SW480 (cell line): ENCODE measurements at places on chromosomes 2 and 18.

DNA sequence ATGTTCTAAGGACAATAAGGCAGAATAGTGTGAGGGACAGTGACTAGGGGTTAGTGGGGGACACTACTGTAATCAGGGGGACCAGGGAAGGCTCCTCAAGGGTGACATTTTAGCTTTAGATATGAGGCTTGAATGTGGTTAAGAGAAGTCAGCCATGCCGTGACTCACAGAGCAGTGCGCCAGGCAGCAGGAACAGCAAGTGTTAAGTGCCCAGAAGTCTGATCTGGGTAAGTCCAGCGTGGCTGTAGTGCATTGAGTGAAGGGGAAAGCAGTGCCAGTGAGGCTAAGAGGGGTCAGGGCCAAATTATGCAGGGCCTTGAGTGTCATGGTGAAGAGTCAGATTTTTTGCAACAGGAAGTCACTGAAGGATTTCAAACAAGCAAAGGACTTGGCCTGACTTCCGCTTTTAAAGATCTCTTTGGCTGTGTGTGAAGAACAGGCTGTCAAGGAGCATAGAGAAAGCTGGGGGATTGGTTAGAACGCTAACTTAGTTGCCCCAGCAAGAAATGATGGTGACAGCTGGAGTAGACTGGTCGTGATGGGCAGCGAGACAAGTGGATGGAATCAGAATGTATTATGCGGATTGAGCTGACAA lies 151.5 kb downstream of the MSH2 start:
- DNase-seq = no peak

DNA sequence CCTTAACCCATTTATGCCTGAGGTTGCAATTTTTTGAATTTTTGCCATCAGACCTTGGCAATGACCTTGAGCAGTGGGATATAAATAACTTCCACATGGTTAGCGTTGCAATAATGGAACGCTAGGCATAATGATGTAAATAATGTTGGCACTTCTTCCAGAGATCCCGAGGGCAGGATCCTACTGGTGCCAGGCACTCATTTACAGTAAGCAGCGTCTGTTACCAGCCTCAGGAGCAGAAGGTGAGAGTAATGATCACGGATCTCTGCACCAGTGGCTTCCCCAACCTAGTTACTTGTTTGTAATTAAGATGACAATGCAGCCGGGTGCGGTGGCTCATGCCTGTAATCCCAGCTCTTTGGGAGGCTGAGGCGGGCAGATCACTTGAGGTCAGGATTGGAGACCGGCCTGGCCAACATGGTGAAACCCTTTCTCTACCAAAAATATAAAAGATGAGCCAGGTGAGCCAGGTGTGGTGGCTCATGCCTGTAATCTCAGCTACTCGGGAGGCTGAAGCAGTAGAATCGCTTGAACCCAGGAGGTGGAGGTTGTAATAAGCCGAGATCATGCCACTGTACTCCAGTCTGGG lies 41.9 kb downstream of the CPO start:
- DNase-seq = no peak

- no peak for DNase-seq
Measured at GRCh38 chr2:120862201-120863060, 126.8 kb downstream of the GLI2 start.

- no peak for DNase-seq
Measured at GRCh38 chr2:219727771-219728429, 100.5 kb downstream of the SLC4A3 start.

- no peak for DNase-seq
Measured at GRCh38 chr2:98944775-98945174, 8.8 kb upstream of the CRACDL start.

DNA sequence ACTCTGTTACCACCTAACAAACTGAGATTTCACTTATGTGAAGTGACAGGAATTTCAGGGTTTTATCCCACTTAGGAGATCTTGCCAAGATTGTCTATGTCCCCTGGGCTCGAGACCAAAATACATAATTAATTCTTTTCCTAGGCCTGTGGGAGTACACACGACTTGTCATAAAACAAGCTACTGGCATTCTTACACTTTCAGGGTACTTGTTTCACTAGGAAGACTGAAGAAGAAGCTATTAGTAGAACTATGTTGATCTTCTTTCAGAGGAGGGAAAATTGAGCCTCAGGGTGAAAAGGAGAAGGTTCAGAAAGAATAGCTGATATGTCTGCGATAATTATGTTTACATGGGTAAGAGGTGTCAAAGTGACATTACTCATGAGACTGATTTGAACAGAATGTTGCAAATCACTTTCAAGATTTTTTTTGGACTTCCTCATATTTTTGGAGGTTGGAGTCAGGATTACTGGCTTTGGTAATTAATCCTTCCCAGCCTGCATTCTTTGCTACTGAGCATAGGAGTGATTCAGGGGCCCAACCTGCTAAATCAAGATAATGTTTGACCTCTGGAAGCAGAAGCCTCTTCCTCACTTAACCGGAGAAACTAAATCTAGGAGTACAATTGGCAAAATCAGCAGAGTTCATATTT lies 240.0 kb upstream of the NT5C1B start:
- no peak for DNase-seq

DNA sequence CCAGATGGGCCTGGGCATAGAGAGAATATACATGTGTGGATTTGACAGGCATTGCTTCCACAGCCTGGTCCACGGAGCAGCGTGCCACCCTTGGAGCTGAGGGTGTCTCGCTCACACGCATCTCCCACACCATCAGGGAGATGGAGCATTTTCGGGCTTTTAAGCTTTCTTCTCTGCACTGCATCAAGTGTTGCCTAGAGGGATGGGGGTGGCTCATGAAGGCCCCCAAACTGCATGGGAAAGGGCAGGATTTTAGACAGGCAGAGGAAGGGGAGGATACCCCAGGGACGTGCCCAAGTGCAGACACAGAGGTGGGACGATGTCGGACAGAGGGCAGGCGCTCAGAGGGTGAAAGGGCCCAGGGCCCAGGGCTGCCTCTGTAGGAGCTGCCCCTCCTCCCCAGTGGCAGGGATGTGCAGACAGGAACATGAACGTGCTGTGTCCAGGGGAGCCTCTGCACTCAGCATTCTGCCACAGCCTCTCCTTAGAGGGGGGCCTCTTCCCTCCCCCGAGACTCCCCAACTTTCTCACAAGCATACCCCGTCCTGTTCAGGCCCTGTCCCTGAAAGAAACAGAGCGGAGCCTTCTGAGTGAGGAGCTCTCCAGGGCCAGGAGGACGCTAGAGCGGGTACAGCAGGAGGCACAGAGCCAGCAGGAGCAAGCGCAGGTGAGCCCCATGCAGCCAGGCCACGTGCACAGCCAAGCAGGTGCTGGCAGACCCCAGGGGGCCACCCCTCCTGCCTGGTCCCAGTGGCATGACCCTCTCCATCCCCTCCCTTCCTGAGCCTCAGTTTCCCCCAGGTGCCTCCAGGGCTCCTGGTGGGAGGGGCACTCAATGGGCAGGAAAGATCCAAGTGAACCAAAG lies 42.9 kb upstream of the SNED1 start:
- no peak for DNase-seq

- DNase-seq = no peak
Measured at GRCh38 chr2:9844036-9844483, 786 bp downstream of the TAF1B start.

GRCh38 chr18:63949068-63949737 lies at the start of gene HMSD:
HMSD (plus strand) TSS chr18:63949301; CDS start chr18:63953456, 4,155 bp downstream.
- DNase-seq = peak; percentile 2

- no peak for DNase-seq
Measured at GRCh38 chr2:224958462-224958857, 83.8 kb downstream of the DOCK10 start.

GRCh38 chr18:27724362-27724761 lies 452.6 kb downstream of the CDH2 start:
- no peak for DNase-seq

DNA sequence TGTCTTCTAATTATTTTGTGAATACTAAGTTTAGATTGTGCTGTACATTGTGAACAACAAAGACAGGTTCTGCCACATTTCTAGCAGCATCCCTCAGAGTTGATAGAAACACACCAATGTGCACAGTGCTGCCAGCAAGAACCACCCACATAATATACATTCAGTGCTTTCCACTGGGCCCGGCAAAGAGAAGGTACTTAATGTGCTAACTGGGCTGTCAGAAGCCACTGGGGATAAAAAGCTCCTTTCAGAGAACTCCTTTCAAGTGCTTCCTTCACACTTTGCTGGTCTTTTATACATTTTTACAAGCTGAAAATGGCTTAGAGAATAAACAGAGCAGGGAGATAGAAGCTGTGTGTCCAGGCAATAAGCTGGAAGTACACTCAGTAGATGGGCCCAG lies 58.0 kb upstream of the CAPN13 start:
- DNase-seq = no peak

DNA sequence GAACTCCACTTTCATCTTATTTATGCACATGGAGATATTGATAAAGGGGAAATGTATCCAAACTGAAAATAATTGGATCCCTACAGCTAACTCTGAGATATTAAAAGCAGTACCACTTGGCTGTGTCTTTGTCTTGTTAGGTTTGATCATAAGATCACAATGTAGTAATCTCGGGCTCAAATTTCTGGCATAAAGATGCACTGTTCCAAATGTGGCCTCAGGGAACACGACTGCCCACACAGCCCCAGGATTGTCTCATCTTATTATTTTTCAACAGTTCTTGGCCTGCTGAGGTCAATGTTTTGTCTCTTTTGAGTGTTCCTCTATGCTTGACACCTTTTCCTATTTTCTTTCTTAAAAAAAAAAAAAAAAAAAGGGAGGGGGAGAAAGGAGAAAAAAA lies 114.1 kb downstream of the GBX2 start:
- DNase-seq = no peak

GRCh38 chr2:174135981-174136380 lies 112.4 kb downstream of the OLA1 start:
- DNase-seq = no peak

DNA sequence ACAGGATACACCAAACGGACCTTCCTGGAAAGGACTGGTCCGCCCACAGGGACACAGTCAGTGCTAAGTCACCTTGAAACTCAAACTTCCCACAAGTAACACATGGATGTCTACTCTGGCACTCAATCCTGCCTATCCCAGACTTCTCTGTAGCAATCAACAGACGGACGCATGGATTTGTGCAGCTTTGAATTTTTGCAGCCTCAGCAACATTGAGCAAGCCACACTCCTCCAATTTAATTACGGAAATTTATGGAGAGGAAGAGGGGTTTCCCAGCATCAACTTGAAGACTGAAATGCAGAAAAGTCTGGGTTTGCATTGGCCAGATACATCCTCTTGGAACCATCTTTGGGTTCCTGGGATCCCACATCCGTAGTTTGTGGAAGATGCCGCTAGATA lies 26.2 kb downstream of the DNER start:
- DNase-seq = no peak

DNA sequence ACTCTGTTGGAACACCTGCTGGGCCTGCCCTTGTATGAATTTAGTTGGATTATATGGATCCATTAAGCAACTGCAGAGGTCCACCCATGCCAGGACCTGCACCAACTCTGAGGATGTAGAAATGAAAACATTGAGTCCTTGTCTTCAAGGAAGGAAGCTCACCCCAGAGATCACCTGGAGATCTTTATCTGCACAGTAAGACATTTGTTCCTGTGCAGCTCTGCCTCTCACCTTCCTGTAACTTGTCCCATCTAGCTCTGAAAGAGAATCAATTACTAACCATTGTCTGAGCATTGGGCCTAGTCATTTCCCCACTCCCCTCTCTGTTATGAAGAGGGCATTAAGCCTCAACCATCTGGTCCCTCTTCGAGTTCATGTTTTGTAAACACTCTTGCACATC lies 105.2 kb upstream of the YWHAQ start:
- no peak for DNase-seq

DNA sequence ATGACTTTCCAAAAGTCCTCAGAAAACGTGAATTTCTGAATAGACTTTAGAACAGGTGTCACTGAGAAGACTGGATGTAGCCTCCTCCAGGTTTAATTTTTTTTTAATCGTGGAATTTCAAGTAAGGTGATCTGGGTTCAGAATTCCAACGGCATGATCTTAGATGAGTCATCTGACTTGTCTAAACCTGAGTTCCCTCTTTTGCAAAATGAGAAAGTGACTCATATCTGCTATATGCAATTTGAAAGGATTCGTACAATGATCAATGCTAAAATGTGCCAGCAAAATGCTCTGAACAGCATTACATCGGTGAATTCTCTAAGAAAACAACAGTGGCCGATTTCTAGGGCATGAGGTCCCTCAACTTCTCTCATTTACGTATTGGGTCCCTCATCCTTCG lies 69.1 kb upstream of the ZNF516 start:
- peak; percentile 7 for DNase-seq

DNA sequence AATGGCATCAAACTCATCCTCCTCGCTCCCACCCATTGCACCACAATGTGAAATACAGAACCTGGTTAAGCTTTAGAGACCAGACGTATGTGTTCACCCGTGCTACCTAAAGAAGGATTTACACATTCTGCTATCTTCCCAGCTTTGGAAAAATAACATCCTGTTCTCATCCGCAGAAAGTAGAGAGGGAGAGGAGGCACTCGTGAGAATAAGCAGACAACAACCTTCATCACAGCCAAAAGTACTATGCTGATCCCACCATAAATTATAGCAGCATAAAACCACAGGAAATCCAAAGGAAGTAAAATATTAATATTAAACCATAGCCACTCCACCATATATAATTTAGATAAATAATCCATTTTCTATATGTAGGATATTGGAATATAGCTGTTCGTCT lies 111.7 kb upstream of the NRP2 start:
- DNase-seq = no peak
